Activated CD4-positive, alpha-beta memory T cell treated with anti-CD3 and anti-CD28 coated beads for 36 hours (primary cell): ENCODE measurements at places on chromosomes 12 and 14. TPM values are rescaled to one million over a fixed set of nuclear protein-coding genes. Genes with fewer than 3 reads are reported as not detected.

- DNase-seq = no peak
- H3K4me3 ChIP-seq = no peak overlapping the region
- no peaks in the 10 kb centered on the region for H3K36me3 ChIP-seq
- no peak overlapping the region for H3K27ac ChIP-seq
- H3K27me3 ChIP-seq = peaks cover 3% of the 10 kb centered on the region
Observed at GRCh38 chr12:30525171-30525570, 170.5 kb downstream of the IPO8 start.

- no peaks in the 10 kb centered on the region for H3K4me1 ChIP-seq
- no peak overlapping the region for H3K4me3 ChIP-seq
- no peak for DNase-seq
- H3K27me3 ChIP-seq = no peaks in the 10 kb centered on the region
- H3K27ac ChIP-seq = no peak overlapping the region
- H3K36me3 ChIP-seq = peaks cover 5% of the 10 kb centered on the region
Observed at GRCh38 chr14:91770185-91770584, 38.3 kb upstream of the CATSPERB start.

DNA sequence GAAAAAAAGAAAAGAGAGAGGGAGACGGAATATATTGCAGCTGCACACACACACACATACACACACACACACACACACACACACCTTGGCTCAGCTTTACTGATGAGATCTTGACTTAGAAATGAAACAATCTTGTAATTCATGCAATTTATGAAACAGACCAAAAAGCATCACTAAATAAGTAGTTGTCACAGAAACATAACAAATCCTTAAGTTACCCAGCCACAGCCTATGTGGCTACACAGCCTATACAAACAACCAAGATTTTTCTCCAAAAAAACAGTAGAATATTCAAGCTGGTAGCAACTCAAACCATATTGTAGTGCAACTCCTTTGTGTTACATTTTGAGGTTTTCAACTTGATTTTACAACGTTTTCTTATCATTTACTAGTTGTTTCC lies 37.9 kb upstream of the GNG2 start:
- no peak for DNase-seq
- H3K4me1 ChIP-seq = no peaks in the 10 kb centered on the region
- H3K36me3 ChIP-seq = no peaks in the 10 kb centered on the region
- H3K4me3 ChIP-seq = no peak overlapping the region
- peaks cover 1% of the 10 kb centered on the region for H3K27me3 ChIP-seq
- H3K27ac ChIP-seq = no peak overlapping the region

DNA sequence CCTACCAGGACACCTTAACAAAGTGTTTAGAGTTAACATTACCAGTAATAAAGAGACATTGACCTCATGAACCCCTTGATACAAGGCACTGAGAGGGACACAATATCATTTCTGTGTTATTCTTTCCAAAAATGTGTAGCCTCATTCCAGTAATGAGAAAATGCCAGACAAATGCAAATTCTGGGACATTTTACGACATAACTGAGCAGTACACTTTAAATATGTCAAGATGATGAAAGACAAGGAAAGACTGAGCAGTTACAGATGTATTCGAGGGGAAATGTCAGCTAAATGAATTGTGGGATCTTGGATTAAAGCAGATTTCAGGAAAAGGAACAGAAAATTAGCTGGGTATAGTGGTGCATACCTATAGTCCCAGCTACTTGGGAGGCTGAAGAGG lies 255.6 kb downstream of the ERC1 start:
- no peak for DNase-seq
- H3K27ac ChIP-seq = no peak overlapping the region
- H3K36me3 ChIP-seq = no peaks in the 10 kb centered on the region
- no peaks in the 10 kb centered on the region for H3K27me3 ChIP-seq
- no peak overlapping the region for H3K4me3 ChIP-seq
- H3K4me1 ChIP-seq = no peaks in the 10 kb centered on the region

DNA sequence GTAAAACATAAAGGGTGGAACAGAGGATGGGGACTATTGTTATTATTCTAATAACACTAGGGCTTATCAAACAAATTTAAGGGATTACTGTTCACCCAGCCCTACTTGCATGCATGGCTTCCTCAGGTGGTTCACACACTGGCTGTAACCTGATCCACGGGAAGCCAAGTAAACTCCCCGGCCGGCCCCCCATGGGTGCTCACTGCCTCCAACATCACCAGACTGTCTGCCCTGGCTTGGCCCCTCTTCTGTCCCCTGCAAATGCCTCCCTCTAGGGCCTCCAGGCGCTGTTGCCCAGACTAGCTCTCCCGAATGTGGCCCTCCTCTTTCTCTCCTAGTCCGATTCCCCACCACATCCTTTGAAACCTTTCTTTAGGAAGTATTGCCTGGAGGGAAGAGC lies 18.6 kb downstream of the FAIM2 start:
- no peak for DNase-seq
- H3K27me3 ChIP-seq = peaks cover 8% of the 10 kb centered on the region
- H3K4me3 ChIP-seq = no peak overlapping the region
- no peak overlapping the region for H3K27ac ChIP-seq
- H3K4me1 ChIP-seq = no peaks in the 10 kb centered on the region

GRCh38 chr12:49622501-49623141 lies 740 bp upstream of the PRPF40B start:
- H3K27me3 ChIP-seq = peaks cover 3% of the 10 kb centered on the region
- H3K4me1 ChIP-seq = peaks cover 20% of the 10 kb centered on the region
- H3K36me3 ChIP-seq = no peaks in the 10 kb centered on the region
- H3K4me3 ChIP-seq = peak overlapping the region; percentile 78
- peak overlapping the region; percentile 73 for H3K27ac ChIP-seq

DNA sequence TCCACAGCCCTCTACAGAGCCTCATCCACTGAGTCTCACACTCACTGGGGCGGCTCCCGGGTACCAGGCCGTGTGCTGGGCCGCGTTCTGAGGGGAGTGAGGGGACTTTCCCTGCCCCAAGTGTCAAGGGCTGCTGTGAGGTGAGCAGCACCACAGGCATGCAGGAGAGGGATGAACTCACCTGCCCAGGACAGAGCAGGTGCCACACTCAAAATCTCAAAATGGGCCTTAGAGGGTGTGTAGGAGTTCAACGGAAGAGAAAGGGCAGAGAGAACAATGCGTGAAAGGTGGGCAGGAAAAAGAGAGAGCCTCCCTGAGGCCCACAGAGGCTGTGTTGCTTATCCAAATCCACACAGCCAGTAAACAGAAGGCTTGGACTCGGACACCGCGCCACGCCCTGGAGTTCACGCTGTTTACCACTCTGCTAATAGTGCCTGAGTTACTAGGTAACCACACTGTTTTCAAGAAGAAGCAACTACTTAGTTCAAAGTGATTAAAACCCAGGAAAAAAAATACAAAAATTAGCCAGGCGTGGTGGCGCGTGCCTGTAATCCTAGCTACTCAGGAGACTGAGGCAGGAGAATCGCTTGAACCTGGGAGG lies 32.7 kb downstream of the TSPAN11 start:
- no peak overlapping the region for H3K27ac ChIP-seq
- H3K27me3 ChIP-seq = peaks cover 5% of the 10 kb centered on the region
- no peak for DNase-seq
- H3K36me3 ChIP-seq = no peaks in the 10 kb centered on the region

DNA sequence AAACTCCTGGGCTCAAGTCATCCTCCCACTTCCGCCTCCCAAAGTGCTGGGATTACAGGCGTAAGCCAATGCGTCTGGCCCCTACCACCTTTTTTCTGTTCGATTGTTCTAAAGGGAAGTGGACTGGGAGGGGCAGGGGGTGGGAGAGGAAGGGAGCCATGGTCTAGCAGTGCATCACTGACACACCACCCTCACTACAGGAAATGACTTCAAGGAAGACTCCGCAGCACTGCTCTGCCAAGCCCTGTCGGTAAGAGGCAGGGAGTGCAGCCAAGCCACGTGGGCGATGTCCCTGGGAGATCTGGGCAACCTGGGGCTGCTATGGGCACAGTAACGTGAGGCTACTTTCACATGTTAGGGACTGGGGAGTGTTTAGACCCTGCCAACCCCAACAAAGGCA lies 18.0 kb downstream of the LRRC74A start:
- peaks cover 5% of the 10 kb centered on the region for H3K4me1 ChIP-seq
- peaks cover 7% of the 10 kb centered on the region for H3K27me3 ChIP-seq
- DNase-seq = peak; percentile 83
- no peak overlapping the region for H3K4me3 ChIP-seq

GRCh38 chr12:116299665-116300328 lies 22.3 kb upstream of the MED13L start:
- H3K4me1 ChIP-seq = no peaks in the 10 kb centered on the region
- no peak overlapping the region for H3K4me3 ChIP-seq
- no peaks in the 10 kb centered on the region for H3K36me3 ChIP-seq
- DNase-seq = no peak

DNA sequence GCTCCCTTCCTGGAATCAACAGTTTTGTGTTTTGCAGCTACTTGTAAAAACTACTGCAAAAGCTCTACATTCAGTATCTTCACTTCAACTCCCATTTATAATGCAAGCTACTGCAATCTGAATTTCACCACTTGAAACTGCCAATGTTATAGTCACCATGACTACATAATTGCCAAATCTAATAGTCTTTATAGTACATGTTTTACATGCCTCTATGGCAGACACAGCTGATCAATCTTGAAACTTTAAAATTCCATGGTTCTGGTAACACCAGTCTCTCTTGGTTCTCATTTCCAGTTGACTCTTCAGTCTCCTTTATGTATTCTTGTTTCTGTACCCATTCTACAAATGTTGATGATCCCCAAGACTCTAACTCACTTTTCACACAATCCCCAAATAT lies 185.9 kb downstream of the MED13L start:
- H3K27me3 ChIP-seq = no peaks in the 10 kb centered on the region
- DNase-seq = no peak
- H3K4me1 ChIP-seq = peaks cover 45% of the 10 kb centered on the region
- H3K27ac ChIP-seq = no peak overlapping the region
- H3K36me3 ChIP-seq = peaks cover 14% of the 10 kb centered on the region

DNA sequence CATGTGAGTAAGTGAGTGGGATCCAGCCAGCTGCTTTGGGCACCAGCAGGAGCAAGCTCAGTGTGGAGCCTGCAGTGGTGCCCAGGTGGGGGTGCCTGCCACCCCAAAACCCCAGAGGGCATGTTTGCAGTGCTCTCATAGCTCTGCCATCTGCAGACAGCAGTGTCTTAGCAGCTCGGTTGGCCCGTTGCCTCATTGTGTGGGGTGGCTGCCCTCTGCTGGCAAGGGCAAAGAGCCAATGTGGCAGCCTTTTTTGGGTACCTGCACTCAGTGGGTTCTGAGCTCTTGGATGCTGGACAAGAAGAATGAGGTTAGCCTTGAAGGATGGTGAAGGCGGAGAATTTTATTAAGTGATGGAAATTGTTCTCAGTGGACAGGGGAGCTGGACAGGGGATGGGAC lies 52.3 kb downstream of the NEUROD4 start:
- H3K4me3 ChIP-seq = no peak overlapping the region
- H3K27me3 ChIP-seq = peaks cover 14% of the 10 kb centered on the region
- H3K27ac ChIP-seq = no peak overlapping the region
- no peaks in the 10 kb centered on the region for H3K36me3 ChIP-seq
- no peaks in the 10 kb centered on the region for H3K4me1 ChIP-seq

DNA sequence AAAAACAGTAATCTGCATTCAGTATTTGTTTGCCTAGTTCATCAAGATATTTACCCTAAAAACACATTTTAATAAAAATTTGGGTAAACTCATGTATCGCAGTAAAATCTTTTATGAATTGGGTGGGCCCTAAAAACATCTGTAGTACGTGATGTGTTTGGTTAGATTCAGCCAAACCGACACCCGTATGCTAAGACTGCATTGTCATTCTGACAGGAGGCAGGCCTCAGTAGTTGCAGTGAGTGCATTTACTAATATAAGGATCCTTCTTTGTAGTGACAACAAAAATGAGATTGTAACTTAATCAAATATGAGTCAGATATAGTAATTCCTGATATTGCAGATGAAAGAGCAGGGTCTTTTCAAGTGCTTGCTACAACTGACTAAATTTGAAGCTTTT lies 191.8 kb downstream of the SLC16A7 start:
- H3K4me1 ChIP-seq = no peaks in the 10 kb centered on the region
- H3K4me3 ChIP-seq = no peak overlapping the region
- no peak overlapping the region for H3K27ac ChIP-seq
- peaks cover 25% of the 10 kb centered on the region for H3K36me3 ChIP-seq
- DNase-seq = no peak

DNA sequence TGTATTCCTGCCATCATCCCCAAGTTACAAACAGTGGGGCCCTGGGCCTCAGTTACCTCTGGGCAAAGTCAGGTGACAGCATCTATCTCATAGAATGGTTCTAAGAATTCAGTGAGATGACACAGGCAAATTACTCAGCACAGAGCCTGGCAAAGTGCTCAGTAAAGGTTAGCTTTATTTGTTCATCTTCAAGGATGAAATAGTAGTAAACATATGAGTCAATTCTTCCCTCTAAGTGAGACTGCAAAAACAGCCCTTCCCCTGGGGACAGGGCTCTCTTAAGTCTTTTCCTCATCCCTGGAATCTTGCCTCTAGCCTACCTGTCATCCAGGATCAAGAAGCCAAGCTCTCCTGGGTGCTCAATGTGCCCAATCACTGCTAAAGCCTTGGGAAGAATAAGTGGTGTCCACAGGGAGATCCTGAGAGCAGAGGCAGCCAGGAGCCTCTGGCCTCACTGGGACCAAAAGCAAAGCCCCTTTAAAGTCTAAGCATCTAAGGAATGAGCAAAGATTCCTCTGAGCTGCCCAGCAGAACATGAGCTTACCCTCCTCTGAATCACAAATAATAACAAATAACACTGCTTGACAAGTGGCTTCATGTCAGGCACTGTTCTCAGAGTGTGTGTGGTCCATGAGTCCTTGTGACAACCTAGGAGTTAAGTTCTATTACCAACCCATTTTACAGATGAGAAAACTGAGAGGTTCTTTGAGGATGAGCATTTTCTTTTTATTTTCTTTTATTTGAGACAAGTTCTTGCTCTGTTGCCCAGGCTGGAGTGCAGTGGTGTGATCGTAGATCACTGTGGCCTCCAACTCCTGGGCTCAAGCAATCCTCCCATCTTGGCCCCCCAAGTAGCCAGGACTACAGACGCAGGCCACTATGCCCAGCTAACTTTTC lies 12.1 kb downstream of the NUAK1 start:
- no peak overlapping the region for H3K27ac ChIP-seq
- DNase-seq = no peak
- H3K36me3 ChIP-seq = no peaks in the 10 kb centered on the region
- H3K4me3 ChIP-seq = no peak overlapping the region

- H3K27me3 ChIP-seq = peaks cover 6% of the 10 kb centered on the region
- H3K4me1 ChIP-seq = no peaks in the 10 kb centered on the region
- H3K4me3 ChIP-seq = no peak overlapping the region
- H3K36me3 ChIP-seq = no peaks in the 10 kb centered on the region
- no peak for DNase-seq
Observed at GRCh38 chr12:127401005-127401404, 866.0 kb upstream of the TMEM132C start.

The CAPZA3 gene
- total RNA-seq = not detected

The KRT6C gene
- not detected for total RNA-seq

The KRT5 gene
- not detected for total RNA-seq

The CARMIL3 gene
- 1.00 TPM for total RNA-seq

The OR6C2 gene
- not detected for total RNA-seq

The ENDOU gene
- not detected for total RNA-seq

The ZDHHC22 gene
- not detected for total RNA-seq

The SMCO3 gene
- not detected for total RNA-seq

The ATXN2 gene
- 38.2 TPM for total RNA-seq

The CMTM5 gene
- not detected for total RNA-seq
